Right renal pelvis (tissue), 4 donors: ENCODE measurements at places on chromosomes 2 and 18.

- no peak for DNase-seq
These were observed 30.7 kb upstream of the PPM1B start for GRCh38 chr2:44137872-44138551.

- DNase-seq: no peak
These were observed 49.3 kb downstream of the BIN1 start for GRCh38 chr2:127057371-127058245.

GRCh38 chr2:192515937-192516336 lies 321.2 kb upstream of the TMEFF2 start:
- DNase-seq: no peak

DNA sequence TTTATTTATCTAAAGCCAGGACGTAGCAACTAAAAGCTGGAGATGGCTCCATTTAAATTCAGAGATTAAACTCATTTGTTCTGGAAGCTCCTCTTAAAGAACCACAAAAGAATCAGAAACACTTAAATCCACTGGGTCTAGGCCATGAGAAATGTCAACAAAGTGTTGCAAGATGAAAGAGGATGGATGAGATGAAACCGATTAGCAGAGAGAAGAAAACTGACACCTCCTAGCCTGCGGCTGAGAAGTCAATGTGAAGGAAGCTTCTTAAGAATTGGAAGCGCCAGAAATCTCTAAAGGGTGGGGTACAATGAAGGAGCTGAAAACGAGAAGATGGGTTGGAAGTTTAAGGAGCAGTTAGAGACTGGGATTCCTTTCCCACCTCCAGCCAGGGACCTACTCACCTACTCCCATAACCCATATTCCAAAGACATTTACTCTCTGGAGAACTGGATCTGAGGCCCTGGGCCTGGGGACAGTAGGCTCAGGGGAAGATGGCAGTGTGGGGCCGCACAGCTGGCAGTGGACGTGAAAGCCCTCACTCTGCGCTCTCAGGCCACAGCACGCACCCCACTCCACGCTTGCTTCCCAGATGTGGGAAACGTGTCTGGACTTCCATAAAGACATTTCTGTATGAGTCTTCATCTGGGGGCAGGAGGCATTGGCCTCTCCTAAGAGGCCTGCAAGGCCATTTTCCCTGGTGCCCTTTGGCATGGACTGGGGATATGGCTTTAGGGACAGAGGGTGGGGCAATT lies 188.4 kb downstream of the LOXHD1 start:
- DNase-seq: no peak

- DNase-seq: no peak
These were observed 833.8 kb upstream of the PIK3C3 start for GRCh38 chr18:41121116-41121826.

DNA sequence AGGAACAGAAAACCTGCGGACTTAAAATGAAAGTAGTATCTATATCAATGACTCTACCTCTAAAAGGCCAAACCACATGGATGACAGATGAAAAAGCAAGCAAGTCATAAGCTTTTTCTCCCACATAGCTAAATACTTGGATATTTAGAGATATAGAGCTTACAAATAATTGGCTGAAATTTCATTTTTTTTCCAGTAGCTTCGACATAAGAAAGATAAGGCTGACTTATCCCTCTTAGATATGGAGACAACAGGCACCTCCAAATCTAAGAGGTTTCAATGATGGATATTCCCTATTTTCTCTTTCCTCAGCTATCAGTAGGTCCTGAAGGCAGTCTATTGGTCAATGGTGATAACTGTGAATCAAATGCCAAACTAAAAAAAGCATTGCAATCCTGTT lies 460.3 kb downstream of the MEIS1 start:
- DNase-seq: no peak

DNA sequence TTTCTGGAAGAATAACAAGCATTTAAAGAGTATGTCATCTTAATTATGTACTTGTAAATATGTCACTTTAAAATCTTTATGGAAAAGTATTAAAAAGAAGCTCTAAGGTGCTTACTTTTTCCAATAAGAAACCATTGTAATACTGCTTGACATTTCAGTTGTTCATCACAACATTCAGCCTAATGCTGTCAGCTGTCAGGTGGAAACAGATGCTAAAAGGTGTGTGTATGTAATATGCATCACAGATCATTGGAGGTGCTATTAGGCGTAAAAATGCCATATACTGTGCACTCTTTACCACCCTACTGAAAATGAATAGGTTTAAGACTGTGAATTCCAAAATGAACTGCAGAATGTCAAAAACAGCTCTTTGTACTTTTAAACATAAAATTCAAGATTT lies 40.3 kb downstream of the METTL8 start:
- no peak for DNase-seq

DNA sequence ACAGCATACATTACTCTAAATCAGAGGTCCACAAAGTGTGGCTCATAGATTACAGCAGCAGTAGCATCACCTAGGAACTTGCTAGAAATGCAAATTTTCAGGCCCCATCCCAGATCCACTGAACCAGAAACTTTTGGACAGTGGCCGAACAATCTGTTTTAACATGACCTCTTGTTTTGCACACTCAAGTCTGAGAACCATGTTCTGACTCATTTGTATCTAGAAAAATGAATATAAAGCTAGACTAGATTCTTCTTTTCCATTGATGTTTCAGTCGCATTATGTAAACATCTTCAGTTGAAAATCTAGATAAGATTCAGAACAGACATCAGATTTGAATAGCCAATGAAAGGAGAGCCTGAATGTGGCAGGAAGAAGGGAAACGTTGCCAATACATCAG lies 608.8 kb downstream of the LRP1B start:
- DNase-seq: no peak

DNA sequence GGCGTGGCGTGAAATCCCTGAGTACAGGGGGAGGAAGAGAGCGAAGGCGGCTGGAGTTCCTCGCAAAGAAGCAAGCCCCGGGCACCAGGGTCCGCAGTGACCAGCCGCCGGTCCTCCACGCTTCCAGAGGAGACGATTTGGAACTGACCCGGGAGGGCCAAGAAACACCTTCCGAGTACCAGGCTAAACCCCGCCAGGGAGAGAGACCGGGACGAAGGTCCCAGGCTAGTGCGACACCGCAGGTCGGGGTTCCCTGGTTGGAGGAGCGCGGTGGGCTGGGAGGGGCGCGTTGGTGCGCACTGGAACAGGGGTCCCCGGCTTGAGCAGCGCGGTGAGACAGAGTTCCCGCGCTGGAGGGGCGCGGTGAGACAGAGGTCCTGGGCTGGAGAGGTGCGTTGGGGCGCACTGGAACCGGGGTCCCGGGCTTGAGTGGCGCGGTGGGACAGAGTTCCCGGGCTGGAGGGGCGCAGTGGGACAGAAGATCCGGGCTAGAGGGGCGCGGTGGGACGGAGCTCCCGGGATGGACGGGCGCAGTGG lies 901 bp downstream of the WDFY1 start:
- DNase-seq: no peak

- no peak for DNase-seq
These were observed 77.6 kb downstream of the AP1S3 start for GRCh38 chr2:223759569-223760430.

DNA sequence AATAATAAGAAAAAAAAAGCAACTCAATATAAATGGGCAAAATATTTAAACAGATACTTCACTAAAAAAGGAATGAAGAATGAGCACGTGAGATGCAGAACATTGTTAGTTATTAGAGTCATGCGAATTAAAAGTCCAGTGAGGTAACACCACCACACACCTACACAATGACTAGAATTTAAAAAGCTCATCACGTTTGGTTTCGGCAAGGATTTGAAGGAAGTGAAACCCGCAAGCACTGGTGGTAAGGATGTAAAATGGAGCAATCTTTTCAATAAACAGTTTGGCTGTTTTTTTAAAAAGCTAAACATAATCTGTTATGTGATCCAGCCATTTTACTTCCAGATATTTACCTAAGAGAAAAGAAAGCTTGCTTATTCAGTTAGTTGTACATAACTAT lies 1181.6 kb upstream of the CELF4 start:
- no peak for DNase-seq

- no peak for DNase-seq
These were observed 355.6 kb downstream of the PAX3 start for GRCh38 chr2:221943076-221943810.

GRCh38 chr2:133232556-133232955 lies 335.7 kb downstream of the NCKAP5 start:
- no peak for DNase-seq

GRCh38 chr2:121709776-121710469 lies 26.8 kb downstream of the NIFK start:
- no peak for DNase-seq

- DNase-seq: no peak
These were observed 183.9 kb upstream of the KLHL14 start for GRCh38 chr18:32956591-32957315.

DNA sequence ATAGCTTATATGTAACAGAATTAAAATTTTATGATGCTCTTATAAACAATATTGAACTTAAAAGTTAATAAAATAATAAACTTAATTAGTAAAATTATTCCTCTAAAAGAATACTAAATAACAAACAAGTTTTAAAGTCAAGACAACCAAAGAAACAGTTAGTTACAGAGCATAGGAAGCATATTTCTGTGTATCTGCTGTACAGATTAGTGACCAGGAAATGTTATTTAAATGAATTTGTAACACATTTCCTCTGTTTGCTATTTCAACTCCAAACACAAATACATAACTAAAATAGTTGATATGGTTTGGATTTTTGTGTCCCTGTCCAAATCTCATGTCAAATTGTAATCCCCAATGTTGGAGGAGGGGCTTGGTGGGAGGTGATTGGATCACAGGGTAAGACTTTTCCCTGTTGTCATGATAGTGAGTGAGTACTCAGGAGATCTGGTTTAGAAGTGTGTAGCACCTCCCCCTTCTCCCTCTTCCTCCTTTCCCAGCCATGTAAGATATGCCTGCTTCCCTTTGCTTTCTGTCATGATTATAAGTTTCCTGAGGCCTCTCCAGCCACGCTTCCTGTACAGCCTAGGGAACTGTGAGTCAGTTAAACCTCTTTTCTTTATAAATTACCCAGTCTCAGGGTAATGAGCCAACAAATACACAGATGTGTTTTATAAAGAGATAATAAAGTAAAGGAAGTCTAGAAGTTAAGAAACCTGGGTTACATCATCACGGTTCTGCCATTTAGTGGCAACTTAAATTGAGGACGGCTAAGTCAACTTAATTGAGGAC lies 51.8 kb downstream of the ROCK2 start:
- DNase-seq: no peak

- DNase-seq: no peak
These were observed 420.7 kb downstream of the ERBB4 start for GRCh38 chr2:212117926-212118325.

- no peak for DNase-seq
These were observed 122.1 kb upstream of the SALL3 start for GRCh38 chr18:78857314-78858150.

GRCh38 chr2:119059287-119059686 lies 99.3 kb downstream of the C1QL2 start:
- DNase-seq: no peak

DNA sequence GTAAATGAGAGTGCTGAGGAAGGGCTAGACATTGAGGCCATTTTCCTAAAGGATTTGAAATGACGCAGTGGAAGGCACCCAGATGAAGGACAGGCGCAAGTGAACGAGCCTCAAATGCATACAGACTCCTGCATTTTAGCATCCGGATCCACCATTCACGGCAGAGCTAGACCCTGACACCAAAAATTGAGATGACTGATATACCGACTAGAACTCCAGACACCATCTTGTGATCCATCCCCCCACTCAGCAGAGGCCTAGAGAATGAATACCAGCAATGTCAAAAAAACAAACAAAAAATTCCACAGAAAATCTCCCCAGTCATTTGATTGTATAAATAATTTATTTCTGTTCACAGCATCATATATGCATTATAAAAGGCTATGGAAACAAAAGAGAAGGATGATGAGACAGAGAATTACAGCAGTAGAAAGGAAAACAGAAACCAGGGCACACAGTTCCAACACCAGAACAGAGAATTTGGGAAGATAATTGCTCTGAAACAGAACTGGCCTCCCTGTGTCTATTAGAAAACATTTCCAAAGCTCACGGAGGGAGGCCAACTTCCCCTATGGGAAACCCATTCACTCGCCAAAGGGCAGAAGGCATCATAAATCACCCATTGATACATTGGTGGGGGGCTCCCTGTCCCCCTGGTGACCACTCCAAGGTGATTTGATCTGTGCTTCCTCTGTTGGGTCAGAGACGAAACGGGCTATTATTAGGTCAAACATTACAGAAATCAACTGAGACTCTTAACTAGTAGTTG lies 4.0 kb downstream of the ARL4C start:
- no peak for DNase-seq

- DNase-seq: no peak
These were observed 3.1 kb upstream of the ARID5A start for GRCh38 chr2:96533292-96534073.

GRCh38 chr18:38539371-38539770 lies 973.8 kb upstream of the CELF4 start:
- no peak for DNase-seq

DNA sequence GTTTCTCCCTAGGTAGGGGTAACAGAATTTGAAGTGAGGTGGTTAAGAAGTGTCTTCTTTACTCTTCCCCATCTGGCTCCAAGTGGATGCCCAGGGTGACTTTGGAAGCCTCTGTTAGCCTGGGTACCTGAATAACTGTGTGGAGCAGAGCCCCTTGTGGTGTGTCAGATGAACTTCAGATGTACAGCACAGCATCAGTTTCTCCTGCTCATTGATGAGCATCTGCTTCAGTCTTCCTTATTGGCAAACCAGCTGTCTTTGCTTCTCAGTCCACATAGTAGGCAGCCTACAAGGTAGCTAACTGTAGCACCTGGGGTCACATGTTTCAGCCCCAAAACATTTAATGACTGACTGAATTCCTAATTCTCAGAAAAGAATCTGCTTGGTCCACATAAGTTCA lies 56.2 kb upstream of the ATP8B1 start:
- no peak for DNase-seq

DNA sequence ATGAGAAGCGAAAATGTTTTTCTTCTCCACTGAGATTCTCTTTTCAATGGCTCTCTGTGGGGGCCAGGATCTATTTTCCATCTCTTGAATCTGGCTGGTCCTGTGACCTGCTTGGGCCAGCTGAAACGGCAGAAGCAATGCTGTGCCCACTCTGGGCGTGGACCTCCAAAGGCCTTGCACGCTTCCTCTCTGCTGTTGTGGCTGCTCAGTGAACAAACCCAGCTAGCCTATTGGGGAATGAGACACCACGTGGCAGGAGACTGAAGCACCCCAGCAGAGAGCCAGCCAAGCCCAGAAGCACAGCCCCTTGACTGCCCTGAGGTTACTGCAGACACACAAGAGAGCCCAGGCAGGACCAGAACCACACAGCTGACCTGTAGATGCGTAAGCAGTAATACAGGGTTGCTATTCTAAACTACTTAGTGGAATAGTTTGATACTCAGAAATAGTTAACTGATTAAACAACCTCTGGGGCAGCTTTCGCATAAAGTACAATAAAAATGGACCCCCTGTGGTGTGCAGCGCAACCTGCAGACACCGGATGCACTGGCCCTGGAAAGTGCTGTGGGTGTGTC lies 221.7 kb upstream of the SH3BP4 start:
- DNase-seq: no peak

- no peak for DNase-seq
These were observed 67.3 kb downstream of the SNORC start for GRCh38 chr2:232937278-232937906.

DNA sequence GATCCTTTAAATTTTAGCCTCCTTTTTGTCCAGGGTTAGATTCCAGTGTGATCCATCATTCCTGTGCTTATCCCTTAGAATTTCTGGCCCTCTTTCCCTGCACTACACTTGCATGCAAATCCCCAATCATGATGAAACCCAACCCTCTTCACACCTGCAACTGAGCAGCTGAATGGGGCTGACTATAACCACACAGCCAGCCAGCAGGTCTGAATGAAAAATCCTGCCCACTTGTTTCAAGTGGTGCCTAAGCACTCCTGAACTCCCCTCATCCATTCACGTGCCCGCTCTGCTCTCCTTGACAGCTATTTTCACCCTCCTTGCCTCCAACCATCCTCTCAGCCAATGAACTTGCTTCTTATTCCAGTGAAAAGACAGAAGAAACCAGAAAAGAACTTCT lies 80.5 kb upstream of the AFF3 start:
- DNase-seq: no peak
